NCI-H345 (cell line): ENCODE measurements at places on chromosomes 1 and 21.

DNA sequence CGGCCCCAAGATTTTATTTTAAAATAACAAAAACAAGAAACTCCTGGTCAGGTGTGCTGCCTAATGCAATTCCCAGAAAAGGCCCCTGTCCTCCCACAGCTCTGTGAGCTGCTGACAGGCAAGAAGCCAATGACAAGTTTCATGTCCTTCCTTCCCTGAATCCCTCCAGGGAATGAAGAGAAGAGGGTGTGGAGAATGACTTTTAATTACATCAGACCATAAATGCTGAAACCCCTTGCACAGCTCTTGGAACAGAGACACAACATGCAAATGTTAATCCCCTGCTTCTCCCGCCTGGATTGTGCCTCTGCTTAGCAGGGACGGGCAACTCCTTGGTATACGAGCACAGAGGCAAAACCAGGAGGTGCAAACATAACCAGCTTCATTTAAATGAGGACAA lies 228.1 kb upstream of the CAMK1G start:
- no peak for DNase-seq

- no peak for DNase-seq
Measured at GRCh38 chr1:204684206-204684570, 1.4 kb downstream of the LRRN2 start.

- no peak for DNase-seq
Measured at GRCh38 chr21:44897326-44898010, 23.2 kb downstream of the ITGB2 start.

GRCh38 chr1:83746234-83746633 lies 252.7 kb downstream of the TTLL7 start:
- no peak for DNase-seq

DNA sequence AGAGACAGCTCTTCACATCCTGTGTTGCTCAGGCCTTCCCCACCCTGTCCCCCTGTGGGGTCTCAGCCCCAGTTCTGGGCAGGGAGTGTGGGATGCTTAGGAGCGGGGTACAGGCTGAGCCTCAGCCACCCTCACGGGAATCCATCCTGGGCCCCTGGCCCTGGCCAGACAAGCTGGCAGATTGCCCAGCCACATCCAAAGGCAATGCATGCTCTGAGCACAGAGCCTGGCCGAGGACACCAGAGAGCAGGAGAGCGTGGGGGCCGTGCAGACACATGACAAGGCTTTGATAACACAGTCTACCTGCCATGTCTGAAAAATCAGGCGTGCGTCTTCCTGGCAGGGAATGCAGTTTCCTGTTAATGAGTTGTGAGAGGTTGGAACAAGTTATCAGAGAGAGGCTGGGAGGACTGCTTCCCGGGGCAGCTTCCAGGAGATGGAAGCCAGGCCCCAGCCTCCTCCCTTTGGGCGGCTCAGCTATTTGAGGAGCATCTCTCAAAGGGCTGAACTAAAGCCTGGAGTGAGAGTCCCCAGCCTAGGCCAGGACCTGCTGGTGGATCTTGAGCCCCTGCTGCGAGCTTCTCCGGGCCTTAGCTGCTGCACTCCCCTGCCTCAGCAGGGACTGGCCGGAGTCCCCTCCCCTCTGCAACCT lies 72.2 kb upstream of the SELENON start:
- peak; percentile 66 for DNase-seq

GRCh38 chr1:221874285-221875003 lies 132.6 kb upstream of the DUSP10 start:
- no peak for DNase-seq

GRCh38 chr21:38798481-38798882 lies 7.2 kb upstream of the ETS2 start:
- peak; percentile 81 for DNase-seq

DNA sequence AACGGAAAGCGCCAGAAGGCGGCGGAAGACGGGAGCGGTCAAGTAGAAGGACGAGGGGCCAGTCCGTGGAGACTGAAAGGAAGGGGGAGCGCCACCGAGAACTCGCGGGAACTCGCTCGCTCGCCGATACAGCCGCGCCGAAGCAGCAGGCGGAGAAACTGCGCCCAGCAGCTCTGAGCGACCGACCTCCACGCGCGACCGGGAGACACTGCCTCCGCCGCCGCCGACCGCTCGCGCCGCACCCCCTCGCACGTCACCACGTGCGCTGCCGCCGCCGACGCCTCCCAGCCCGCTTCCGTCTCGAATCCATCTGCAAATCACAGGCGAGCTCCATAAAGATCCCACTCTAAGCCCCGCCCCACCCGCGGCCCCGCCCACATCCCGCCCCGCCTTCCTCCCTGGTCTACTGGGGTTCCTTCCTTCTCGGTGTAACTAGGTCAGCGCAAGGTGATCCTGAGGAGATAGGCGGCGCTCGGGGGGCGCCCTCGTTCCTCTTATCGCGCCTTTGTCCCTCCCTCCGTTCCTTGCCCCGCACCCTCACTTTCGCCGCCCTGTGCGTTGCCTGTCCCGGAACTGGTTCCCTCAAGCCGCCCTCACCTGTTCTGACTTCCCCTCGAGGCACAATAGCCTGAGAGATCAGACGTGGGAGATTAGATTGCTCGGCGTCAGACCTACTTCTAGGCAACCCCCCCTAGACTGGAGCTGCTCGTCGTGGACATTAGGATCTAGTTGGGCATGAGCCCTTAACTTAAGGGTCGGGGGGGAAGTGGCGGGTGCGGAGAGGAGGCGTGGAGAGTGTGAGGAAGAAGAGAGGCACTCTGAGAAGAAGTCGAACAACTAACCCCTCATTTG lies at the start of gene IVNS1ABP:
TSS of gene IVNS1ABP (minus strand) at position 210 of the 852 bp plus-strand sequence. CDS start 7,750 bp downstream, outside the sequence.
- DNase-seq = peak; percentile 95

GRCh38 chr1:43832998-43833397 lies 100.6 kb upstream of the ARTN start:
- DNase-seq = no peak

GRCh38 chr1:109622895-109623294 lies 3.3 kb downstream of the AMPD2 start:
- no peak for DNase-seq

- no peak for DNase-seq
Measured at GRCh38 chr1:159113596-159114433, 37.2 kb upstream of the AIM2 start.

DNA sequence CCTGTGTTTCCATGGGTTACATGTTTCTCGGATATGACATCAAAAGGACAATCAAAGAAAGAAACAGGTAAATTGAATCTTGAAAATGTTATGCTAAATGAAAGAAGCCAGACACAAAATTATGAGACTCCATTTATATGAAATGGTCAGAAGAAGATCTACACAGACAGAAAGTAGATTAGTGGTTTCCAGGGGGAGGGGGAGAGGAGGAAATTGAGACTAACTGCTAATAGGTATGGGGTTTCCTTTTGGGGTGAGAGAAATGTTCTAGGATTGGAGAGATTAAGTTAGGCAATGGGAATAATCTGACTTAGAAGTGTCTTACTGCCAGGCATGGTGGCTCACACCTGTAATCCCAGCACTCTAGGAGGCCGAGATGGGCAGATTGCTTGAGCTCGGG lies 21.8 kb downstream of the ITGB3BP start:
- DNase-seq = no peak

GRCh38 chr1:86487811-86488141 lies 19.0 kb downstream of the CLCA1 start:
- no peak for DNase-seq

GRCh38 chr1:227544067-227545050 lies 19.0 kb upstream of the ZNF678 start:
- no peak for DNase-seq

DNA sequence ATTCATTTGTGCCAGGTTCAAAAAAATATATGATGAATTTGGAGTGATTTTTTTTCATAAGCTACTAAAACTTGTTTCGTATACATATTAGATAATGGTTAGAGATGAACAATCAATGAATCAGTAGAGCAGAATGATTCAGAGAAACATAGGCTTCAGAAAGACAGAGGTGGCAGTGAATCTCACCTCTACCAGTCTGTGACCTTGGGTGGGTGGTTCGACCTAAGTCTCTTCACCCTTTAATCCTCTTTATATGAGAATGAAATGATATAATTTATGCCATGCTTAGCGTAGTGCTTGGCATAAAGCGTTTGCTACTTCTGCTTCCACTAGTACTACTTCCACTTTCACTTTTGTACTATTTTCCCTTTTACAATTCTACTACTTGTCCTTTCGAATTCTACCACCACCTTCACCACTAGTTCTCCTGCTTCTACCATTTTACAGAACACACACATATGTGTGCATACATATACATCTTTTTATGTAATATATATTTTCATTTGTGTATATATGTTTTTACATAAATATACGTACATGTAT lies 45.1 kb downstream of the FYB2 start:
- DNase-seq = no peak

- DNase-seq = peak; percentile 80
Measured at GRCh38 chr21:42341776-42342542, 8.8 kb downstream of the TFF2 start.

DNA sequence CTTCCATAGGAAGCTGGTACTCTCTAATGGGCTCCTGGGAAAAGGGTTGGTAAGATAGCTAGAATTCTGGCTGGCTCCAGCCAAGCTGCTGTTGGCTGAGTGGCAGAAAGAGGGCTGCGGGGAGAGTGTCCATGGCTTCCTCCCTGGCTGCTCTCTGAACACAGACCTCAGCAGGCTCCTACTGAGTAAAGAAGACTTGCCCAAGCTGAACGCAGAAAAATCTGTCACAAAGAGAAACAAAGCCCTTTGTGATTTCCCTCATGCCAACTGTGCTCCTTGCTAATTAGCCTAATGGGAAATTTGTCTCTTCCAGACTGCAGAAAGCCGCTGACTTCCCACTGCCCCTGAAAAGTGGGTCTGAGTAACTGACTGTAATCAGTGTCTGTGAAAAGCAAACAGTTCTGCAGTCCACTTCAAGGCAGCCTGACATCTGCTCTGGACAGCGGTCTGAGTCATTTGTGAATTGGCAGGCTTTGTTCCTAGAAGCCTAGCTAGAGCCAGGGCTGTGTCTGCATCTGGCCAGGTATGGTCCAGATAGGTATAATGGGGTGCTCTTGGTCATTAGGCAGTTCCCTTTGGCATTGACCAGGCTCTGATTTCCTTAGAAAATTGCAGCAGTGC lies 282.8 kb downstream of the ZNF648 start:
- no peak for DNase-seq

GRCh38 chr1:1425753-1426495 lies 4.8 kb upstream of the ANKRD65 start:
- DNase-seq = no peak
